ENCODE measurements at places on chromosomes 13 and 19. TPM values are rescaled to one million over a fixed set of nuclear protein-coding genes. Genes with fewer than 3 reads are reported as not detected.

GRCh38 chr13:108269601-108270328, at the start of gene TNFSF13B:
Gene TNFSF13B, plus strand, starts transcription at chr13:108269718. Its CDS starts 178 bp downstream, at chr13:108269896.
- DNase-seq: peak; percentile 35

- DNase-seq: no peak
These were observed 1.8 kb upstream of the FBN3 start for GRCh38 chr19:8150998-8151766.

- DNase-seq: no peak
These were observed 112.5 kb downstream of the COG6 start for GRCh38 chr13:39767791-39768517.

- DNase-seq: no peak
These were observed 102.7 kb downstream of the DCLK1 start for GRCh38 chr13:36028359-36029025.

DNA sequence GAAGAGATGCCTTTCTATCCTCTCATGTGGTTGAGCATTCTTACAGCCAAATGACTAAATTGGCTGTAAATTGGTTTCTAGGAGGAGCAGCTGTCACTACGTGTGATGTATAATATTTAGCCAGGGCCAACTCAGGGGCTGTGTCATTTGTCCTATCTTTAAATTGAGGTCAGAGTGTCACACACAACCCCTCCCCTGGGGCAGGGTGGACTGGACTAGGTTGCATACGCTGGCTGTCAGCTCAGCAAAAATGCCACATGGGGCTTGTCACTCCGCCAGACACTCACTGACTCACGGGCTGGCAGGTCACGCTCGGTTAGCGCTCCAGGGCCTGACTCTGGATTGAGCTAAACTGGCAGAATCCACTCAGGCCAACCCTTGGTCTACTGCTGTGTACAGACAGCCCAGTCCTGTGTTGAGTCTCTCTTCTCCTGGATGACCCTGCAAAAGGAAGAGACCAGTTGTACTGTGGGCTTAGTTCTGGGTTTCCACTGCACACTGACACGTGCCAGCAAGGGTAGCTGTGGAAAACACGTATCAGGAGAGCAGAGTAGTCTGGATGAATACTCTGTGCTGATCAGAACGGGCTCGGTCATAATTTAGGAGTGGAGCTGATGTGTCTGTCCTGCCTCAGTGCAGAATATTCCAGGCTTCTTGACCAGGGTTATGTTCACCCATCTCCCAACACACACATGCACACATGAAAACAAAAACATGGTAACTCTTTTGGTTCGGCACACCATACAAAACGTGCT, 29.1 kb downstream of the SHISA2 start:
- peak; percentile 87 for DNase-seq

DNA sequence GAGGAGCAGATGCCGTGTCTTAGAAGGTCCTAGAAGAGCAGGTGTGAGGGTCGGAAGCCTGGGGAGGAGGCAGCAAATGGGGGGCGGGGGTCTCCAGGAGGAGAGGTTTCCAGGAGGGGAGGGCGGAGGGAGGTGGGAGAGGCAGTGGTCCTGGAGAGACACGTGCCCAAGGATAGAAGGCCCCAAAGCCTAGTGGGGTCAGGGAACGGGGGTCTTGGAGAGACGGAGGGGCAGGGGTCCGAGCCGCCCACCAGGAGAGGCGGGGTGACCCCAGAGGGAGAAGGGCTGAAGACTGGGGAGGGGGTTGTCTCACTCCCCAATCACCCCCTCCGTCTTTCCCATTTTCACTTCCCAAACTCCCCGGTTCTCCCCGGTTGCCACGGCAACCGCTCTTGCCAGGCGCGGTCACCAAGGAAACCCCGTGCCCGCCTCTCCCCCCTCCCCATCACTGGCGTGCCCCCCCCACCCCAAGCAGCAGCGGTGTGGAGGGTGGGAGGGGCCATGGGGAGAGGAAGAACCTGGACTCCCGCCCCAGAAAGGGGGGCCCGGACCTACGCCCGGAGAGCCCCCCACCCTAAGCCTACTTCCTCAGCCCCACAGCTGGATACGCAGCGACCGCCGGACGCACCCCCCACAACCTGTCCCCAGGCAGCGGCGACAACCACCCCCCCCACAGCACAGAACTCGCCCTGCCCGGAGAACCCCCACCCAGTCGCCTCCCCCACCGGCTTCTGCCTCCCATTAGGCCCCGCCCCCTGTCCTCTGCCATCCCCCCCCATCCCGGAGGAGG, 988 bp downstream of the LRRC4B start:
- DNase-seq: peak; percentile 43

GRCh38 chr19:6791237-6791636, 18.7 kb downstream of the VAV1 start:
- DNase-seq: no peak

DNA sequence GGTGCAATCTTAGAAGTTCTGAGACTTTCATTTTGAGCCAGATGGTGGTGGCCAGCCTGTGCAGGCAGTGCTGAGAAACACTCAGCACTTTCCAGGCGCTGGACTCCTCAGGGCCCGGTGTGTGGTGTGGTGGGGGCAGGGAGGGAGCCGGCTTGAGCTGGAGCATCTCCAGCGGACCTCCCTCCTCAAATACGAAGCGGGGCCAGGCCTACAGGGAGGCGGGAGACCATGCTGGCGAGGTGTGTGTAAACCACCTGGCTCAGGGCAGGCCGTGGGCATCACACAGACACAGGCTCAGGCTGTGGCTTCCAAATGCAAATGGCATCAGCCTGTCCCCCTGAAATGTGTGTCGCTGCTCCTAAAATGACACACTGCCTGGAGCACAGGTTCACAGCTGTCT, 33.3 kb upstream of the RANBP3 start:
- DNase-seq: peak; percentile 36

DNA sequence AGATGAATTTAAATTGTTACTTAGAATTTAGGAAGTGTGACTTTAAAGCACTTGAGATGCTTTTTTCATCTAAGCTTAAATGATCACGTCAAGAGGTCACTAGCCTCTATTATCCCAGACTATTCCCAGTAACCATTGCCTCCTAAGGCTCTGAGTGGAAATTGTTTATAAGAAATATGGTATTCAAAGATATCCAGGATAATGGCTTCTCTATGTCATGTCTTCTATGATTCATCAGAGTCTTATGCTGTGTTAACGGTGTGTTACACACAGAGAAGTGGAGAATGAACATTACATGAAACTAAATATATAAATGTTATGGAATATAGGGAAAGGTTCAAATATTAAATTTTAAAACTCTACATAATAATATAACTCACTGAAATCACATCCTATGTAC, 79.8 kb upstream of the NBEA start:
- no peak for DNase-seq

STOML3 gene
- not detected for polyA plus RNA-seq

LRCH1 gene
- polyA plus RNA-seq: 10.2 TPM

KIR2DL3 gene
- polyA plus RNA-seq: not detected

GARIN5A gene
- 9.0 TPM for polyA plus RNA-seq

DNA sequence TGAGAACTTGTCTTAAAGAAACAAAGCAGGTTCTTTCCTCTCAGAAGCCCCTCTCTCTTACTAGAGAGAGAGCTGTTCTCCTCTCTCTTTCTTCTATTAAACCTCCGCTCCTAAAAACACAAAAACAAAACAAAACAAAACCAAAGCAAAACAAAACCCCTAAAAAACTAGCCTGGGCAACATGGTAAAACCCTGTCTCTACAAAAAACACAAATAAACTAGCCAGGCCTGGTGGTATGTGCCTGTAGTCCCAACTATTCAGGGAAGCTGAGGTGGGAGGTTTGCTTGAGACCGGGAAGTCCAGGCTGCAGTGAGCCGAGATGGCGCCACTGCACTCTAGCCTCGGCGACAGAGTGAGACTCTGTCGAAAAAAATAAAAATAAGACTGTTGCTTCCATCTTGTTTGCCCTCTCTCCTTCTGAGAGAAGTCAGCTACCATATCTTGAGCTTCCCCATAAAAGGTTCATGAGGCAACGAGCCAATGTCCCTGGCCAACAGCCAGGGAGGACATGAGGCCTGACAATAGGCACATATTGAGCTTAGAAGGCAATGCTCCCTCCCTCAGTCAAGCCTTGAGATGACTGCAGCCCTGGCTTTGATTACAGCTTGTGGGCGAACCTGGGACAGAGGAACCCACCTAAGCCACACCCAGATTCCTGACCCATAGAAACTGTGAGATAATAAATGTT, 17.5 kb upstream of the FLT3 start:
- peak; percentile 9 for DNase-seq

FSD1 gene
- polyA plus RNA-seq: 1.1 TPM

IGFL1 gene
- not detected for polyA plus RNA-seq

SPRY2 gene
- polyA plus RNA-seq: 10.6 TPM

DNA sequence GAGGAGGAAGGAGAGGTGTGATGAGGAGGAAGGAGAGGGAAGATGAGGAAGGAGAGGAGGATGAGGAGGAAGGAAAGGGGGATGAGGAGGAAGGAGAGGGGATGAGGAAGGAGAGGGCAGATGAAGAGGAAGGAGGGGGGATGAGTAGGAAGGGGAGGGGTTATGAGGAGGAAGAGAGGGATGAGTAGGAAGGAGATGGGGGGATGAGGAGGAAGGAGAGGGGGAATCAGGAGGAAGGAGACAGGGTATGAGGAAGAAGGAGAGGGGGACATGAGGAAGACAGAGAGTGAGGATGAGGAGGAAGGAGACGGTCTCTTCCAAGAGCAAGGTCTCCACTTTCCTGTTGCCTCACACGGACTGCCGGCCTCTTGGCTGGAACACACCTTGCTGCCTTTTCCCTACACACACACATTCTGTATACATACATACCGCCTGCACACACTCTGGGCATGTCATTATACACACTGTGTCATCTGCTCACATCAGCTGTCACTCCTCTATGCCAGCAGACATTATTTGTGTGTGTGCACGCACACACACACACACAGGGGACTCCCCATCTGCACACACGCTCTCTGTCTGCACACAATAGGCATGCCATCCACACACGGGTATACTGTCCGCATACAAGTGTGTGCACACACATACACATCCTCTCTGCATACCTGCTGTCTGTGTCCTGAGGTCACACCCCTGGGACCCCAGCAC, 11.1 kb upstream of the VSTM2B start:
- DNase-seq: no peak

GPR18 gene
- not detected for polyA plus RNA-seq

GRCh38 chr13:73508841-73509240, 450.0 kb downstream of the KLF5 start:
- DNase-seq: no peak

PLVAP gene
- 148 TPM for polyA plus RNA-seq

GRCh38 chr13:38908574-38908973, 82.1 kb downstream of the STOML3 start:
- no peak for DNase-seq

DNA sequence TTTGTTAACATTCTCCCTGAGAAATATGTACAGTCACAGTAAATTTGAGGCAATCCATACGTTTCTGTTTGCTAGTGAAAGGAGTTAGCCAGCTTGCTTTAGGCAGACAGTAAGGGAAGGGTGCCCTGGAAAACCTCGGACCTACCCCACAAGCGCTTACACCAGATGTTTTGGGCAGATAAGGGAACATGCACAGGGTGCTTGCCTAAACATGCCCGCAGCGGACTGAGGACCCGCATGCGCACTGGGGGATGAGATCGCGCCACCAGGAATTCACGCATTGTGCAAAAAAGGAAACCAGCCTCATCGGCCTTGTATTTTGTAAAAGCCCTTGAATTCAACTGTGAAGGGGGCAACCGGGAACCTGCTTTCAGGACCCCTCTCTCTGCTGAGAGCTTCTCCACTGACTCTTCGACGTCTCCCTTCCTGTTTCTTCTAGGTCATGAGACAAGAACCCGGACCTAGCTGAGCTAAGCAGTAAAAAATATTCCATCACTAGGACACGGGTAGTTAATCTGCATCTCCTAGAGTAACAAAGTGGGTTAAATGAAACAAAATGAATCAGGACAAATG, 1399.2 kb upstream of the ATXN8OS start:
- DNase-seq: no peak

DNA sequence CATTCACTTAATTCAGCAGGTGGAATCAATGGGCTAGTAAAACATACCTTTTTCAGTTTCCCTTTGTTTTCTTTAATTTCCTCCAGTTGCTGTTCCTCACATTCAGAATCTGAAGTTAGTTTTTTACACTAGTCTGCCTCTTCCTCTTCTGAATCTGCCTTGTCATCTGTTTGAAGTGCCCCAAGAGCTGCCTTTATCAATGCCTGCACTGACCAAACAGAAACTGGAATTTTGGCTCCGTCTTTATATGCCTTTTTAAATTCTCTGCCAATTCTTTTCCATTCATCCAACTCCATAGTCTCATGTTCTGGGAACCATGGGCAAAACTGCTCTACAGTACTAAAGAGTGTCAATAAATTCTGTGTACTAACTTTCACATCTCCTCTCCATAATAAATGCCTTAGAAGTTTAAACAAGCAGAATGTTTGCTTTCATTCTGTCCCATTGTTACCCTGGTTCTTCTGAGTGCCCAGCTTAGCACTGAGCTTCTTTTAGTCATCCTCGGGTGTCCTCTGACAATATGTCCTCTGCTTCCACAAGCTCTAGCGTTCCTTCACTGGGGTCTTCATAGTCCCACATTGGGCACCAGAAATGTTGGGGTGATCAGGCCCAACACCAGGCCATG, 154.2 kb downstream of the ZNF486 start:
- no peak for DNase-seq

CBY2 gene
- polyA plus RNA-seq: not detected

- DNase-seq: no peak
These were observed 31.1 kb upstream of the CYP2S1 start for GRCh38 chr19:41161903-41162302.

LGALS7B gene
- 3.7 TPM for polyA plus RNA-seq

DNA sequence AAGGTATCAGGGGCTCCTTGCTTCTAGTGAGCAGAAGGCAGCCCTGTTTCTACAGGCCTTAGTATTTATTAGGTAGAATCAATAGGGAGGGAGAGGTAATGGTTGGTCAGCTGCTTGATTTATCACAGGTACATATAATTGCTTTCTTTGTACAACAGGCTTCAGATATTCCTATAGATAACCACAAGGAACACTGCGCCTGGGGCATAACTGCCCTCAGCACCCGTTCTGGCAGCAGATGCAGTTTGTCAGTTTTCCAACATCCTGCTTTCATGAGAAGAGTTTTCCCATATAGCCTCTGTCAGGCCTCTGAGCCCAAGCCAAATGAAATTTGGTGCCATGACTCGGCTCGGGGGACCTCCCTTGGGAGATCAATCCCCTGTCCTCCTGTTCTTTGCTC, 12.4 kb upstream of the ZNF486 start:
- DNase-seq: no peak

DNA sequence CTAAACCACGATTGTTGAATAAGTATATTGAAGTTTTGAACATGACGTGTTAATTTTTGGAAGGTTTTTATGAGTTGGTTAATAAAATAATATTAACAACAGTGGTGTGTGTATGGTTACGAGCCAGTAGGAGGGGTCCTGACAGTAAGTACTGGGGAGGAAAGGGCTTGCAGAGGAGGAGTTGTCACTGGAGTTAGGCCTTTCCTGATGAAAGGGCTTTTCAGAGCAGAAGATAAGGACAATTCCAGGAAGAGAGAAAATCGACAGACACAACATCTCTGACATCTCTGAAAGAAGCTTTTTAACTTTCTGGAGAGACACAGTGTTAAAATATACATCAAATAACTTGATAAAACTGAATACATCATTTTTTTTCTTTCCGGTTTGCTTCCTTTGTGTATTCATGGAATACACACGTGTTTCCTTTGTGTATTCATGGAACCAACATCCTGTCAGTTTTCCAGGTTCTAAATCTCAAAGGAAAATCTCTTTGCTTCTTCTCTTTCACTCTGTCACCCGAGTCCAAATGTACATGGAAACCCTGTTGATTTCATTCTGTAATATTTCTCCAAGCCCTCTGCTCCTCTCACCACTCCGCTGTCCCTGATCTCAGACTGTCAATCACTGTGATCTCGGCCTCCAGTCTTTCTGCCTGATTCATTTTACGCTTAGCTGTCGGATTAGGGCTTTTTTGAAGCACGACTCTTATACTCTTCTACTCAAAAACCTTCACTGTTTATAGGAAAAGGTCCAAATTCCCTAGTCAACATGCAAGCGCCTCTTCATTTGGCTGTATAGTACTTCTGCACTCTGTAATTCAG, 374.4 kb downstream of the DLEU7 start:
- DNase-seq: no peak

Measured in kidney (tissue), 22 donors.